Osteoblast (primary cell): ENCODE measurements at places on chromosomes 13 and 19.
A peak's percentile ranks its signal among the peaks of the same experiment; 100 is the strongest.

DNA sequence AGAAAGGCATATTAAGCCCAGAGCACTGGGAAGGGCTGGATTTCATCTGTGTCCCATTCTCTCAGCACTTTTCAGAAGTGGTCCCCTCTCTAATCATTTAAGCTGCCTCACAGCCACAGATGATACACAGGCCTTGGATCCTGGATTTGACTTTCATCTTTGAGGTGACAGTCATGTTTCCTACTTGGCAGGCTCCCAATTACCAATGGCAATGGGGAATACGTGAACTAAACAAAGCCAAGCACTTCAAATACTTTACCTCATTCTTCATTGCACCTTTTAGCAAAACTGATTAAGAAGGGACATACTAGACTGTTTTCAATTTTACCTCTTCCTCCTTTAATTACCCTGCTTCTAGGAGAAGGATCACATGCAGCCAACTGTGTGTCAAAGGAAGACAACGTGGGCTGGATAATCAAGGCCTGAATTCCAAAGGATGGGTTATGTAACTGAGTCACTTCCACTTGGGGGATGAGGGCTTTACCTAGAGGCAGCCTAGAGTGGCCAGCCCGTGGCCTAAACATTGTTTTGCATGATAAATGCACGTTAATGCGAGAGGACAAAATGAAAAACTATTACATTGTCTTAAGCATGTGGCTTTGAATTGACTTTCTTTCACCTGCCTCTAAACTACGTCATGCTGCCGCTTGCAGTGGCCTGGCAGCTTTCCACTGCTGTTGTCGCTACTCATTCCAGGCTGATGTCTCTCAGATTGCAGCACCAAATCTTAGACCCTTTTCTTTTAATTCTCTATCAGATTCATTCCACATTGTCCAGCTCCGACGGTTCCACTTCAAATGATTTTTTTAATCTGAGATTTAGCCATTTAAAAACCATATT lies 95.0 kb downstream of the KCTD12 start:
- no peaks in the 10 kb centered on the region for H3K27me3 ChIP-seq
- H3K4me1 ChIP-seq, result peaks cover 19% of the 10 kb centered on the region
- DNase-seq, result no peak
- H3K36me3 ChIP-seq, result no peaks in the 10 kb centered on the region
- H3K27ac ChIP-seq, result no peak overlapping the region

DNA sequence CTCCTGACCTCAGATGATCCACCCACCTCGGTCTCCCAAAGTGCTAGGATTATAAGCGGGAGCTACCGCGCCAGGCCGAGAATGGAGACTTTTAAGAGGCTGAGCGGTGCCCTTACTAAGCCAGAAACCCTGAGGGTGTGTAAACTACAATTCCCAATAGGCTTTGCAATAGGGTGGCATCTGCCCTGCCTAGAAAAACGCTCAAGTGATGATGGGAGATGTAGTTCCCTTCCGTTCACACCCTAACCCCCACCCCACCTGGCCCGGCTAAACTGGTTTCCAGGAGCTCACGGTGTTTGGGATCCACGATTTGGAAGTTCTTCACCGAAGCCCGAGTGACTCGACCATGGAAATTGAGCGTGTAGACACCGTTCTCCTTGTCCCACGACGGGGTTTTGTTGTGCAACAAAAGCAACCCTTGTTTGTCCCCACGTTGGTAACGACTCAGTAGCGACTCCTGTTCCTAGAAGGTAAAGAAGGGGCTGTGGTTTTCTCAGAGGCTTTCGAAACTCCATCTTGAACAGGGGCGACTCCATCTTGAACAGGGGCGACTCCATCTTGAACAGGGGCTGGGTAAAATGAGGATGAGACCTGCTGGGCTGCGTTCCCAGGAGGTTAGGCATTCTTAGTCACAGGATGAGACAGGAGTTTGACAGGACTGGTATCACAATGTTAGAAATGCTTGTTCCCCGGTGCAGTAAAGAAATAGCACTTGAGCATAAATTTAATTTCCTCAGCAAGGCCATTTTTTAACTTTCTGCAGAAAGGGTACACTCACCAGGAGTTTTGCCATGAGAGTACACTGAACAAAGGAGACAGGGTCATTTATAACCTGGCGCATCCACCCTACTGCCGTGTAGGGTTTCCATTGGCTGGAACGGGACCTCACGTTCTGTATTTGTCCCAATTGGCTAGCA lies 9.8 kb downstream of the PPP1R15A start:
- peaks cover 4% of the 10 kb centered on the region for H3K4me1 ChIP-seq
- no peak for DNase-seq
- peaks cover 13% of the 10 kb centered on the region for H3K36me3 ChIP-seq
- H3K4me3 ChIP-seq, result no peak overlapping the region

GRCh38 chr13:95588134-95588533 lies 35.6 kb downstream of the CLDN10 start:
- H3K4me3 ChIP-seq, result no peak overlapping the region
- DNase-seq, result no peak
- H3K4me1 ChIP-seq, result no peaks in the 10 kb centered on the region
- peaks cover 72% of the 10 kb centered on the region for H3K36me3 ChIP-seq
- no peak overlapping the region for H3K27ac ChIP-seq

GRCh38 chr13:39154041-39154440 lies 115.8 kb downstream of the NHLRC3 start:
- peaks cover 28% of the 10 kb centered on the region for H3K27me3 ChIP-seq
- DNase-seq, result no peak
- no peaks in the 10 kb centered on the region for H3K4me1 ChIP-seq
- no peak overlapping the region for H3K4me3 ChIP-seq

DNA sequence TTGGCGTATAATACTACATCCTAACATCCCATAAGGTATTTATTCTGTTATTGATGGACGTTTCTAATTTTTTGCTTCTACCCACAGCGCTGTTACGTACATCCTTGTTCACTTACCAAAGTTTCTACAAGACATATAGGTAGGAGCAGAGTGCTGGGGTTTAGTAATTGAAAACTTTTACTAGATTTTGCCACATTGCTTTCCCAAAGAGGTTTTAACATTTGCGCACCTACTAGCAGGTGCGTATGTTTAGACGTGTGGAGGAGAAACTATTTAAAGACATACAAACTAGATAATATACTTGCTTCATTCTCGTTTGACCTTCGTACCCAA lies 559 bp upstream of the RPL21 start:
- peaks cover 24% of the 10 kb centered on the region for H3K36me3 ChIP-seq
- H3K4me1 ChIP-seq, result peaks cover 20% of the 10 kb centered on the region
- H3K4me3 ChIP-seq, result peak overlapping the region; percentile 96
- DNase-seq, result no peak
- peak overlapping the region; percentile 99 for H3K27ac ChIP-seq

DNA sequence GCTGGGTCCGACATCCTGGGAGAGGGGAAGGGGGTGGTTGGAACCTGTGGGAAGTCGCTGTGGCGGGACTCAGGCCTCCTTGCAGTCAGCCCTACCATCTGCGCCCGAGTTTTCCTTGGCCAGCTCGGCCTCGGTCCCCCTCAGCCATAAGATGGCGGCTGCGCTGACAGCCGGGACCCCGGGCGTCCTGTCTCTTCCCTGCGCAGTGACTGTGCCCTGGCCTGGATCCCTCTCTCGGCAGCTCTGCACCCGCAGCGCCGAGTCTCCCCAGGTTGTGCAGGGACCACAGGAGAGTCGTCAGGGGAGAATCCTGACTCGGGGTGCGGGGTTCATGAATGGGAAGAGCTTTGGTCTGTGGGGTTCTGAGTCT lies 345 bp downstream of the ZNF257 start:
- H3K36me3 ChIP-seq, result no peaks in the 10 kb centered on the region
- no peaks in the 10 kb centered on the region for H3K4me1 ChIP-seq
- H3K27ac ChIP-seq, result no peak overlapping the region
- peak overlapping the region; percentile 77 for H3K4me3 ChIP-seq
- no peaks in the 10 kb centered on the region for H3K27me3 ChIP-seq

DNA sequence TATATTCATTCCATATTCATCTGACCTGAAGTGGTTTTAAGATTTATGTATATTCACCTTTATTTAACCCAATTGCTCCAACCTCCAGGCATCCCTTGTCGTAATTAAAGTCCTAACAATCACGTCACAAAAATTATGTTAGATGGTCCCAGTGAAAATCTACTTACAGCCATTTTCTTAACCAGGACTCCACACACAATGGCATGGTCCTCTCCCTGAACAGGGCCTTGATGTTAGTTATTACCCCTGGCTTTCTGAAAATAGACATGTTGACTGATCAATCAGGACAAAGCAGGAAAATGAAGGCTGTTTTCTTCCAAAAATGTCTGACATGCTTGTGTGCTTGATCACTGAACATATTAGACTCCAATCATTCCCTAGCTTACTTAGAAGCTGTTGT lies 542.7 kb upstream of the SLITRK5 start:
- H3K4me3 ChIP-seq, result no peak overlapping the region
- no peaks in the 10 kb centered on the region for H3K27me3 ChIP-seq
- H3K27ac ChIP-seq, result no peak overlapping the region
- H3K36me3 ChIP-seq, result no peaks in the 10 kb centered on the region
- peak; percentile 6 for DNase-seq
- no peaks in the 10 kb centered on the region for H3K4me1 ChIP-seq

- H3K27ac ChIP-seq, result no peak overlapping the region
- peak; percentile 65 for DNase-seq
- no peaks in the 10 kb centered on the region for H3K36me3 ChIP-seq
- no peak overlapping the region for H3K4me3 ChIP-seq
- H3K4me1 ChIP-seq, result no peaks in the 10 kb centered on the region
These were observed 21.0 kb upstream of the HOMER3 start for GRCh38 chr19:18961767-18962620.

DNA sequence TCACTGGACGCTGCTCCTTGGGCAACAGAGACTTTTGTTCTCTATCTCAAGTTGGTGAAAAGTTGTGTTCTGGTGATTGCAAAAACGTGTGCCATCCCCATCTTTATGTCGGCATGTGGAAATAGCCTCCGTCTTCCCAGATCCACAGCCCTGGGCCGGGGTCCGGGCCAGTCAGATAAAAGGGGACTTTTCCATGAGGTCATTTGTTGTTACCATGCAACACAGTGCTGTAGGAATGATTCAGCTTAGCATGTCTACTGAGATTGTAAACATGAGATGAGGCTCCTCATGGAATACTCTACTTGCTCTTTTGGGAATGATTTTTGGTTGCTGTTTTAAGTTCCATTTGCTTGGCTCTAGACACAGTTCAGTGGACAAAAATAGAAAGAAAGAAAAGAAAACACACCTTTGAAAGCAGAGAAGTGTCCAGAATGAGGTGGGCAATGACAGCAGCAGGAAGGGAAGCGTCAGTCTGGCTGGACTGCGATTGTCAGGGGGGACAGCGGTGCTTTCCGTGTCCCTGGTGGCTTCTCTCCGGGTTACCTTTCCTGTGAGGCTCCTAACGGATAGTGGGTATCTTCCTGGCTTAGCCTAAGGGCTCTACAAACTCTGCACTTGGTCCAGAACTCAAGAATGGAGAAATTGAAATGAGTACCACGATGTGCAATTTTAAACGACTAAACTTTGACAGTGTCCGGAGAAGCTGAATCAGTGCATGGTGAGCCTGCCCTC lies 91.6 kb downstream of the TEX29 start:
- H3K36me3 ChIP-seq, result no peaks in the 10 kb centered on the region
- H3K4me3 ChIP-seq, result no peak overlapping the region
- H3K27ac ChIP-seq, result no peak overlapping the region
- H3K4me1 ChIP-seq, result no peaks in the 10 kb centered on the region
- H3K27me3 ChIP-seq, result peaks cover 20% of the 10 kb centered on the region
- no peak for DNase-seq
